Fibroblast of lung (primary cell): ENCODE measurements at places on chromosomes 7 and 10. TPM values are rescaled to one million over a fixed set of nuclear protein-coding genes. Genes with fewer than 3 reads are reported as not detected.
A peak's percentile ranks its signal among the peaks of the same experiment; 100 is the strongest.

The LIPJ gene
- total RNA-seq: under 0.01 and 0.26 TPM in 2 replicates

DNA sequence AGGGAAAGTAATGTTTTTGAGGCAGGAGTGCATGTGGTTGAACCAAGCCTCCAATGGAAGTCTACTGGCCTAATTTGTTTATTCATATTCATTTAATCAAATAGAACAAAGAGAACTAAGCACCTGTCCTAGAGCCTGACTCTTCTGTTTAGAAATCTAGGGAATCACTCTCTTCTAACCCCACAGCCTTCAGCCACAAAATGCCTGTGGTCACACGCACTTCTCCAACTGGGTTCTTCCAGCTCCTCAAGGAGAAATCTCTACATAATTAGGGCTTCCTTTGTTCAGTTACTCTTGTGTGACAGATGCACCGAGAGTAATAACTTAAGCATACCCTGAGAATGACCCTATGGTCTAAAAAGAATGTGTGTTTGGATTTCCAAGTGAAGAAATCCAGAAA is 133.7 kb upstream of the NAMPT start:
- DNase-seq: peak; percentile 91

The GFRA1 gene
- total RNA-seq: 6.3 and 23.1 TPM in 2 replicates

The PPP1R3C gene
- 94.5 and 125 TPM in 2 replicates for total RNA-seq

The MMRN2 gene
- 0.77 and 2.1 TPM in 2 replicates for total RNA-seq
